ENCODE measurements at places on chromosomes 5 and 9.

- no peak for DNase-seq
Measured at GRCh38 chr9:137110147-137110910, 4.2 kb downstream of the DPP7 start.

DNA sequence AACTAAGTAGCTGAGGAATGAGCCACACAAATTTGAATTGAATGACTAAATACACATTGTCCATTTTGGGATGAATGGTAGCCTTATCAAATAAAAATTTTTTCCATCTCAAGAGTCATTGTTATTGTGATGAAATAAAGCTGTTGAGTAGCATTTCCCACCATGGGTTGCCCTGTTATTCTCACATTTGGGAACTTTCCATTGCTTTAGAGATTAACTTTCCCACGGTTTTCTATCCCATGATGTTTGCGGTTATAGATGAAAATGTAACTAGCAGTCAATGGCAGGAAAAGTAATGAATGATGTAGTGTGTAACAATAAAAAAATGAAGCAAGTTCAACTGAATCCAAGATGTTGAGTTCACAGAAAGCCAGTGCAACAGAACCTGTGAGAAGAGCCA is 59.9 kb upstream of the PLPP1 start:
- peak; percentile 38 for DNase-seq

GRCh38 chr5:39854771-39855410 is 430.1 kb upstream of the DAB2 start:
- DNase-seq: no peak

DNA sequence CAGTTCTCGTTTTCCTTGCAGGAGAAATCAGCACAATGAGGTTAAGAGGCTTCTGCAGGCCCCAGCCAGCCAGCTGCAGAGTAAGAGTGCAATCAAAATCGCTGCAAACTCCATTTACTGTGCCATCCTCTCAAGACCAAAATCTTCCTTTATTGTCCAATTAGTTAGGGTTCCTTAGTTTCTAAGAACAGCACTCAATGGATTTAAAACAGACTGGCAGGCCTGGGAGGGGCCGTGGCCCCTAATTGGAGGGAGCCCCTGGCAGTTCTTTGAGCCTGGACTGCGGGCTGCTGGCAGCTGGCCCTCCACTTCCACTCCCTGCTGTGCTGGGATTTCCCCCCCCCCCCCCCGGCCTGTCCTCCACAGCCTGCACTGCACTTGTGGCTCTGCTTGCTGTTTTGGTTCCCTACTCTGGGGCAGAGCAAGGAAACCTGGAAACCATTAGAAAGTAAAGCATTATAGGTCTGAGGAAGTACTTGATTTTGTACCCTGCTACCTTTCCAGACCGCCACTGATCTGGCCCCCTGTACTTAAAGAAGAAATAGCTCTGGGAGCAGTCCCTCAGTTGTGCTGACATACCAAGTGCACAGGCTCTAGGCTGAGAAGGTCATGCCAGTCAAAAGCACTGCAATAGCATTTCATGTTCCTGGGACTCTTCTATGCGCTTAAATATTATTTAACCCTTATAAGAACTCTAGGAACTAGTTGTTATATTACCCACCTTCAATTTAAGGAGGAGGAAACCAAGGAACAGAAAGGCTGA is 129.0 kb downstream of the APBA1 start:
- no peak for DNase-seq

DNA sequence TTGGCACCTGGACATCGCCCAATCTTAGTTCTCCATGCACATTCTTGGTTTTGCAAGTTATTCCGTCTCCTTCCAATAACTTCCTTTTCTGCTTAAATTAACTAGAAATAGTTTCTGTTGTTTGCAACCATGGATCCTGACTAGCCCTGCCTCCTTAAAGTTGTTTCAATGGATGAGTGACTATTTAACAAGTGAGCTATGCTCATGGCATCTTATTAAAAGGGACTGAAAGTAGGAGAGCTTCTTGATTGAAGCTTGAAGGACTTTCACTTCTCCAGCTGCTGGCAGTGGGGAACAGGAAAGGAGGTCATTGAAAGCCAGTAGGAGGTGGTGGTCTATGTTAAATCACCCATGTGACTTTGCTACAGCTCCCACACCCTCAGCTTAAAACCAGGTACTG is 466.8 kb downstream of the ARHGEF28 start:
- DNase-seq: no peak

DNA sequence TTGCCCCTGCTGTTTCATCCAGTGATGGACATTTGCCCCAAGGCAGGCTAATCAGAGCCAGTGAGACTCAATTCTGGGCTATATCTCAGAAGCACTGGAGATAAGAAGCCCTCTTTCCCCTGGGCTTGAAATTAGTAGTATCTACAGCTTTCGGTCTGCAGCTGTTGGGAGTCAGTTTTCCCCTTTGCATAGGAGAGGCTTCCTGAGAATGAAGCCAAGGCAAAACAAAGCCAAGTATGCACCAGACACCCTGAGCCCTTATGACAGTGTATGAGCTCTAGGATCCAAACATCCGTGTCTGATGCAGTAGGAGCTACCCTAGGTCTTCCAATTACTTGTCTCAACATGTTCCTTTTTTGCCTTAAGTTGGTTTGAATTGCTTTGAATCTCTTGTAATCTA is 79.2 kb upstream of the PANK3 start:
- no peak for DNase-seq

Data from fibroblast of skin of right quadriceps (primary cell).